ENCODE measurements at places on chromosomes 11 and 22. TPM values are rescaled to one million over a fixed set of nuclear protein-coding genes. Genes with fewer than 3 reads are reported as not detected.
A peak's percentile ranks its signal among the peaks of the same experiment; 100 is the strongest.

Gene ZBTB16
- polyA plus RNA-seq: 1.5 TPM

Gene B4GAT1
- polyA plus RNA-seq: 16.5 TPM

Gene ANAPC15
- polyA plus RNA-seq: 83.0 TPM

GRCh38 chr11:1138097-1138496, 19.7 kb upstream of the MUC5AC start:
- H3K27ac ChIP-seq: no peak overlapping the region
- no peaks in the 10 kb centered on the region for H3K27me3 ChIP-seq
- no peaks in the 10 kb centered on the region for H3K36me3 ChIP-seq
- no peak for DNase-seq
- no peaks in the 10 kb centered on the region for H3K4me1 ChIP-seq
- H3K4me3 ChIP-seq: no peak overlapping the region

GRCh38 chr22:35534091-35534490, 6.5 kb upstream of the RASD2 start:
- DNase-seq: no peak
- no peaks in the 10 kb centered on the region for H3K4me1 ChIP-seq
- H3K27ac ChIP-seq: no peak overlapping the region
- no peak overlapping the region for H3K4me3 ChIP-seq

GRCh38 chr11:10147195-10147594, 146.8 kb downstream of the SBF2 start:
- DNase-seq: no peak
- no peaks in the 10 kb centered on the region for H3K4me1 ChIP-seq
- H3K27ac ChIP-seq: no peak overlapping the region

DNA sequence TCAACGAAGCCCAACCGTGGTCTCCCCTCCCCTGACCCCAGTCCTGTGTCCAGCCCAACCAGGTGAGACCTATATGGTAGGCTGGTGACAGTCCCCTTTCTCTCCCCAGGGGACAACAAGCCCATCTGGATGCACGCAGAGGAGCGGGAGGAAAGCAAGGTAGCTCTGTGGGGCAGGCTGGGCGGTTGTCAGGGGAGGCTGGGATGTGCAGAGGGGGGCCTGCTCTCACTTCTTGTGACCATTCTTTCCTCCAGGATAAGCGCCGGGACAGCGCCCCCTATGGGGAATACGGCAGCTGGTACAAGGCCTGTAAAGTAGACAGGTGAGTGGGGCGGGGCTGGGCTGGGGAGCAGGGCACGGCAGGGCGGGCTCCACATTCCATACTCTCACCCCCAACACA, 3.5 kb upstream of the RAB1B start:
- peaks cover 9% of the 10 kb centered on the region for H3K4me1 ChIP-seq
- DNase-seq: peak; percentile 27
- H3K4me3 ChIP-seq: no peak overlapping the region
- peaks cover 68% of the 10 kb centered on the region for H3K36me3 ChIP-seq
- H3K27me3 ChIP-seq: no peaks in the 10 kb centered on the region
- H3K27ac ChIP-seq: no peak overlapping the region

DNA sequence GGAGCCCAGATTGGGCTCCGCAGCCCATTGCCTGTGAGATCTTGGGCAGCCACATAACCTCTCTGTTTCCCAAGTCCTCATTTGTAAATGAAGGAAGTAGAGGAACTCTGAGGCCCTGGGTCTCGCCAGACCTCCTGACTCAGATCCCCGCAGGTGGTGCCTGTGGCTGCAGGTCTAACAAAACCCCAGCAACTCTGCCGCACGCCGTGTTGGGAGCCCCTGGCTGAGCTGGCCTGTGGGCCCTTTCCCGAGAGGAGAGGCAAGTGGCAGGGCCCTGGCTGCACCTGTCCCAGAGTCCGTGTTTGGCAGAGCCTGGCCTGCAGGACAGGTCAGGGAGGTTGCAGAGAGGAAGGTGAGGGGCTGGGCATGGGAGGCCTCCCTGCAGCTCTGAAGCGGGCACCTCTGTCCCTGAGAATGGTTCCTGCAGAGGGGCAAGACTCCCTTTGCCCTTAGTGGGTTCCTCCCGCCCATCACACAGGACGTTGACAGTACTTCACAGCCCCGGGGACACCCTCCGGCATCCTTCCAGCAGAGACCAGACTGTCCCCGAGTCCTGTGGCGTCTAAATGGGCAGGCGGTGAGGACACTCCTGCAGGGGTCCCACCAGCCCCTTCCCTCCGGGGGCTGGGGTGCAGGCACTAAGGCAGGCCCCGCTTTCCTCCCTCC, 67.7 kb downstream of the ARHGAP8 start:
- DNase-seq: no peak
- no peaks in the 10 kb centered on the region for H3K27me3 ChIP-seq
- no peaks in the 10 kb centered on the region for H3K4me1 ChIP-seq
- no peak overlapping the region for H3K27ac ChIP-seq
- H3K4me3 ChIP-seq: no peak overlapping the region

Data from small intestine (tissue), 16 donors.